ENCODE measurements at places on chromosomes 5 and 9.

GRCh38 chr9:130837643-130838042, 2.6 kb downstream of the ABL1 start:
- DNase-seq = no peak

- no peak for DNase-seq
Measured at GRCh38 chr5:119515192-119515591, 62.9 kb downstream of the HSD17B4 start.

DNA sequence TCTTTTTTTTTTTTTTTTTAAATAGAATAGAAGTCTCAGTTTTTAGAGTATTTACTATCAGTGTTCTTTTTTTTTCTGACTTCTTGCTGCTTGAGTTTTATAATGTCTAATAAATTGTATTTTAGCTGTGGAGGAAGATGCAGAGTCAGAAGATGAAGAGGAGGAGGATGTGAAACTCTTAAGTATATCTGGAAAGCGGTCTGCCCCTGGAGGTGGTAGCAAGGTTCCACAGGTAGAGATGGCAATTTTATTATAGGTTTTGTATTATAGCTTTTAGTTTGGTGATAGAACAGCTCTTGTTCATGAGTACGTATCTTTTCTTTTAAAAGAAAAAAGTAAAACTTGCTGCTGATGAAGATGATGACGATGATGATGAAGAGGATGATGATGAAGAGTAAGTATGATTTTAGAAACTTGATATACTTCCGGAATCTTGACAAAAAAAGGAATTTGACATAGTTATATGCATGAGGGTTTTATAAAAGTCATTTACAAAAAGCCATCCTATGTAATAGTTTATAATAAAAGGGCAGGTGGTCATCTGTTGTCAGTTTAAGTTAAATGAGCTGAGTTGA, 5.0 kb downstream of the NPM1 start:
- no peak for DNase-seq

GRCh38 chr5:59021837-59022514, 439.1 kb downstream of the RAB3C start:
- peak; percentile 67 for DNase-seq

DNA sequence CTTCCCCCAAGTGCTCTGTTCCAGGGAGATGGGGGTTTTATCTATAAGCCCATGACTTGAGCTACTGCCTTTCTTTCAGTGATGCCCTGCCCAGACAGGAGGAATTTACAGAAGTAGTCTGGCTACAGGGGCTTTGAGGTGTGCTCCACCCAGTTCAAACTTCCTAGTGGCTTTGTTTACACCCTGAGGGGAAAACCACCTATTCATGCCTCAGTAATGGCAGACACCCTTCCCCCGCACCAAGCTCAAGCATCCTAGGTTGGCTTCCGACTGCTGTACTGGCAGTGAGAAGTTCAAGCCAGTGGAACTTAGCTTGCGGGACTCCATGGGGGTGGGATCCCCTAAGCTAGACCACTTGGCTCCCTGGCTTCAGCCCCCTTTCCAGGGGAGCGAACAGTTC, 154.6 kb downstream of the IZUMO3 start:
- no peak for DNase-seq

- peak; percentile 45 for DNase-seq
Measured at GRCh38 chr5:98768160-98768959, 5.1 kb upstream of the RGMB start.

- DNase-seq = no peak
Measured at GRCh38 chr5:160930406-160930805, 78.4 kb upstream of the ATP10B start.

DNA sequence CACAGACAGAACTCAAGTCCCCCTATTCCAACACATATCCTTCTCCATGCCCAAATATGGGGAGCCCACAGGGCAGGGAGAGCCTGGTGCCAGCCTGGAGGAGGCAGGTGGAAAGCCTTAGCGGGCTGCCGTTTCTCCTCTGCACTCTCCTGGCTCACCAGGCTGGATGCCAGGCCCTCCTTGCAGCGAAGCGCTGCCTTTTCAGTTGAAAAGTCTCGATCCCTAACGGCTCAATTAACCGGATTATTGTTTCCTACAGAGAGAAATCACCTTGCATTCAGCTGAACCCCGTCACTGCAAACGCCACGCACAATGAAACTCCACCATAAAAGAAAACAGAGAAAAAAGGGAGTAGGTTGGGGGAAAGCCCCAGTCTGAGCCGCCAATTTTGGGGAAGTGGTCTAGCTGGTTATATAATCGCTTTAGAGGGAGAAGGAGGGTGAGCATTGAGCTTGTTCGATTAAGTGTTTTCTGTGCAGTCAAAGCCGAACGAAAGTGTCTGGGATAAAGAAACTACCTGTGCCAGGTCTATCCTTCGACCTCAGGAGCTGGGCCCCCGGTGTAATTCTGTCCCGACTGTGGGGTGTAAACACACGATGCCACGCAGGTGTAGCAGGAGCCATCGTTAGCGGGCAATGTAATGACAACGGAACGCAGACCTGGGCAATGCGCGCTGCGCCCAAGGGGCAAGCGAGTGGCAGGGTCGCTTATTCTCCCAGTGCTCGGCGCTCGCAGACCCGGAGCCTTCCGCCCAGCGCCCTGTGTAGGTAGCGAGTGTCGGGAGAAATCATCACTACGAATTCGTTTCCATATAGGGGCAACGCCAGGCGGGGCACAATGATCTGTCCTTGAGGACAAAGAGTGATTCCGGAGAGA, 3.8 kb downstream of the BARHL1 start:
- no peak for DNase-seq

DNA sequence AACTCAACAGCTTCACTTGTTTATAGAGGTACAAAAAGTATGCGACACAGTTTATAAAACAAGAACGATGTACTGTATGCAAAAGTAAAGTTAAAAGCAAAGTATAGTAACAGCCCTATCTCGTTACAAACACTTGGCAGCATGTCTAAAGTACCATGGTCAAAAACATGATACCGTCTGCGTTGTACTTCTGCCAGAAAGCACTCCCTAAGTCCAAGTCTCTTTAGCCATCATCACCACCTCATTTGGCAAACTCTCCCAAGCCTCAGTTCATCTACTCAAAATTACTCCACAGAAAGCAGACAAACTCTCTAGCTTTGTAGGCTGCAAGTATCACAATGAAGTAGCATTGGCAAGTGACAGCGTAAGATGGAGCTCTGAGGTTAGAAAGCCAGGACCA, 73.4 kb downstream of the NFIB start:
- peak; percentile 99 for DNase-seq

DNA sequence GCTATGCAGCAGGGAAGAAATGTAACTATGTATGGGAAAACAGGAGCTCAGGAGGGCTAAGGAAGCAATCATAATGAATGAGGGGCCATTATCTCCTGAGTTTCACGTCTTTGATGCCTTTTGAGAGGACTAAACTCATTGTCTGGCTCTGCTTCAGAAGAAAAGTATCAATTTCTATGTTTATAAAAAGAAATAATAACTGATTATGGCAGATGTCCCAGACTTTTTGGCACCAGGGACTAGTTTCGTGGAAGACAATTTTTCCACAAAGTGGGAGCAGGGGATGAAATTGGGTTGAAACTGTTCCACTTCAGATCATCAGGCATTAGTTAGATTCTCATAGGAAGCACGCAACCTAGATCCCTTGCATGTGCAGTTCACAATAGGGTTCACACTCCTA, 8.7 kb upstream of the IL7R start:
- no peak for DNase-seq

DNA sequence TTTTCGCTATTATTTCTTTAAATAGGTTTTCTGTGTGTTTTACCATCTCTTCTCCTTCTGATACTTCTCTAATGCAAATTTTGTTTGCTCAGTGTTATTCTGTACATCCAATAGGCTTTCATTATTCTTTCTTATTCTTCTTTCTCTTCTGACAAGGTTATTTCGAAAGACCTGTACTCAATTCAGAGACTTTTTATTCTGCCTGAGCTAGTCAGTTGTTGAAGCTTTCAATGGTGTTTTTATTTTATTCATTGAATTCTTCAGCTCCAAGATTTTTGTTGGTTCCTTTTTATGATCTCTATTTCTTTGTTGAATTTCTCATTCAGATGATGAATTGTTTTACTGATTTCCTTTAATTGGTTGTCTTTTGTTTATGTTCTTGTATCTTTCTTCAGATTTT, 706.2 kb downstream of the NR2F1-AS1 start:
- no peak for DNase-seq

DNA sequence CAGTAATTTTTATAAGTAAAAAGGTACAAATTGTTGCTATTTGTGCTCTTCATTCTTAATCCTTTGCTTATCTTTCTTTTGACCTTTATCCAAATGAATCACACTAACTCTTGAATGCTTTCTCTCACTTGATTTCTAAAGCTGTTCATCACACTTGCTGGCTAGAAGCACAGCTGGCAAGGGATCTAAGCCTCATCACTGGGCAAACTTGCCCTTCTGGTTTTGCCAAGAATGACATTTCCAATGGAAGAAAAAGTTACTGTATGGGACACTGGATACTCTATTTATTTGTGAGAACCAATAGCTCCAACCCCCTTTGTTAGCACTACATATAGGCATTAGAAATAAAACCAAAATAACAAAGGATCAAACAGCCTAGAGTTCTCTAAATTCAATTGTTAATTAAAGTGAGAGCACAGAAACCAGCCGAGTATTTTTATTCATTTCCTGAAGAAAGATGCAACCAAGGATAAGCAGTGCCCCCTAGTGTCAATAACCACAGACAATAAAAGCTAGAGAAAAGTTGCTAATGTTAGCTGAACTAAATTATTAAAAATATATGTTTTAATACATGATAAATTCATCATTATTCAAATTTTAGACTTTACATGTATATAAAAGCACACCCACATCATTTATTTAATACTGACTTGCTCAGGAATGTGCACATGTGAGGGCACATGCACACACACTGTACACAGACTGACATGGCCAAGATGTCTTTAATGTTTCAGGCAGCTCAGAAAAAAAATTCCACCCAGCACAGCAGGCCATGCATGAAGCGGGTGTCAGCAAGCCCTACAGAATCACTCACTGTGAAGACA, 59.8 kb upstream of the POU5F2 start:
- DNase-seq = peak; percentile 55

- peak; percentile 65 for DNase-seq
Measured at GRCh38 chr5:179265514-179266290, 79.6 kb downstream of the ADAMTS2 start.

DNA sequence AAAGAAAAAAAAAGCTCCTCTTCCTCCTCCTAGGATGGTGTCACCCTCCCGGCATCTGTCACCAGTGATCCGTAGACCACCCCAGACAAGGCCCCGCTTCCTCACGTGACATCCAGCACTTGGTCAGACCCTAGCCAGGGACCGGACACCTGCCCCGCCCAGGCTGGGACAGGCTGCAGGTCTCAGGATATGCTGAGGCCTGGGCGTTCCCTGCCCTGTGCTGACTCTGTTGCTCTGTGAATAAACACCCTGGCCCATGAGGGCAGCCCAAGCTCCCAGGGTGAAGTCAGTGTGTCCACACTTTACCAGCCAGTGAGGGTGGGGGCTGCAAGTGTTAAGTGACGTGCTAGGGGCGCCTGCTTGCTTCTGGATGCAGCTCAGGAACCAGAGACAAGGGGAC, 5.6 kb downstream of the EDF1 start:
- no peak for DNase-seq

GRCh38 chr5:155129513-155129880, 115.9 kb downstream of the KIF4B start:
- no peak for DNase-seq

GRCh38 chr9:126367139-126367538, 40.5 kb downstream of the MVB12B start:
- no peak for DNase-seq
